ENCODE measurements at places on chromosomes 5 and 9.

DNA sequence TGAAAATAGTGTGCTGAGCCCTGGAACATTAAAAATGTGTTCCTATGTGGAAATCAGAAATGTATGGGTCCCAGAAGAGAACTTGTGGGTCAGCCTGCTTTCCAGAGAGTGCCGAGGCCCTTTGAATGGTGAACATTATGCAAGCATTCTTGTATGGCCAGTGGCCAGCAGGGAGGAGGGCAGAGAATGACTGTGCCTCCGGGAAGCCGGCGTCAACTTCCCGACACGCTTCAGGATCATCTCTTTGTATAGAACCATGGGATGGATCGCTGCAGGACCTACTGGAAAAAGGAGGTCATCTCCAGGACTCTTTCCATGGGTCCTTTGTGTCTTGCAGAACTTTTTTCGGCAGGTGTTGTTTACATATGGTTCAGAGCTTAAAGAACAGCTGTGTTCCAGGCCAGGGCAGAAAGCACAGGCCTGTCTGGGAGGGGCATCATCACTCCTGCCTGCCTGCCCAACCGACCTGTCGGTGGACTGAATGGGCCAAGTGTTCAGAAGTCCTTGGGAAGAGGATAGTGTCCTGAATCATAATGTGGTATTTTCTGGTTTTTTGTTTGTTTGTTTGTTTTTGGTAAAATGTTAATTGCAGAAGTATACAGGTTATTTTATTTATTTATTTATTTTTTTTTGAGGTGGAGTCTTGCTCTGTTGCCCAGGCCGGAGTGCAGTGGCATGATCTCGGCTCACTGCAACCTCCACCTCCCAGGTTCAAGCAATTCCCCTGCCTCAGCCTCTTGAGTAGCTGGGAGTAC lies 9.0 kb downstream of the PRRC2B start:
- no peak for DNase-seq

DNA sequence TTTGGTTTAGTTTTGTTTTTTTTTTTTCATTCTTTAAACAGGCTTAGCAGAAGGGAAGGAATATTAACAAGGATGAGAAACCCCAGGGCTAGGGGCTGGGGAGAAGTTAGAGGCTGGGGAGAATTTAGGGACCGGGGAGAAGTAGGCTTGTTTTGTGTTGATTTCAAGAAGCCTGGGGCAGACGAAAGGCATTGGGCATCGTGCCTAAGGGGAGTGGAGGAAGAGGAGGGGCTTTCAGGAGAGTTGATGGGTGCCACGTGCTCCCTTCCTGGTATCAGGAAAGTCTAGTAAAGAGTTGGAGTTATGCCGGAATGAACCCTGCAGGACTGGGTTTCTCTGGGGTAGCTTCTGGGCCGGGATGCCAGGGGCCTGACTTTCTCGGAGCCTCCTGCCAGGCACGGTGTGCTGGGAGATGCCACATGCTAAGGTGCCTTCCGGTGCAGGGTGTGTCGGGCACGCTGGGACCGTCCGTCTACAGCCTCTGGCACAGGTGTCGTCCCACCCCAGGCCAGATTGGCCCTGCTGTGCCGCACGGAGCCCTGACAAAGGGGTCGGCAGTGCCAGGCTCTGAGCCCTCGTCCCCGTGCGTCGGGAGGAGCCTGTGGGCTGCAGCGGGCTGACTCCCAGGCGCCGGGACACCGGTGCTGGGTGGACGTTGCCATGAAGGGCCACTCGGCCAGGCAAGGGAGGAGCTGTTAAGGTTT lies 159.9 kb downstream of the OLFM1 start:
- no peak for DNase-seq

DNA sequence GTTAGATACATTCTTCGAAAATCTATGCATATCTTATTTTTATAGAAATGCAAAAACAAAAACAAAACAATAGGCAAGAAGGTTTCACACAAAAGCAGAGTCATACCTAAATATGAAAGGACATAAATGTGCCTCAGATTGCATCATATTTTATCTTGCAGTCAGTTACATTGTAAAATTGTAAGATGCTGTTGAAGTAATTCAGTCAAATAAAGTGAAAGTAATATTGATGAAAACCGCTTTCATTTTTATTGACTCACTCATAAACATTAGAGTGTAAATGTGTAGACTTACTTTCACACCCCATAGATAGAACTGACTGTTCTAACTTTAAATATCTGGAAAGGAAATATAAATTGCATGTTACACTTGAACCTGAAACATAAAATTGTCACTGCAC lies 931.5 kb upstream of the NUDT12 start:
- no peak for DNase-seq

- DNase-seq, result no peak
These were observed 123.1 kb upstream of the ANKRD55 start for GRCh38 chr5:56356121-56356835.

- DNase-seq, result peak; percentile 97
These were observed 22.2 kb downstream of the SHB start for GRCh38 chr9:38046661-38047300.

GRCh38 chr5:147310059-147310704 lies 75.4 kb downstream of the STK32A start:
- peak; percentile 19 for DNase-seq

DNA sequence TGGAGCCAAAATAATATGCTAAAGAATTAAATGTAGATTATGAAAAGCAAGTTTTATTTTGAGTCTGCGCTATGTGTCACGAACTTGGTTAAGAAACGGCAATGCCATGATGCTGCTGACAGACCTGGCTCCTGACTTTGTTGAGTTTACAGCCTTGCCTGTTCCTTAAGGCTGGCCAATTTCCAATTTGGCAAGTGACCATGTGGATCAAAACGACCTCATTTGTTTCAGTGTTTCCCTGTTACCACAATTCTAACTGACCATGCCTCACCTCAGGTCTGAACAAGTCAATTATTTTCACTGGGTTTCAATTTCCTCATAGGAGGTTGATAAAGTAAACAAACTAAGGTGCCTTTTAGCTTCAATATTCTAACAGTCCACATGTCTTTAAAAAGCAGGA lies 461.4 kb downstream of the ZNF608 start:
- peak; percentile 60 for DNase-seq

DNA sequence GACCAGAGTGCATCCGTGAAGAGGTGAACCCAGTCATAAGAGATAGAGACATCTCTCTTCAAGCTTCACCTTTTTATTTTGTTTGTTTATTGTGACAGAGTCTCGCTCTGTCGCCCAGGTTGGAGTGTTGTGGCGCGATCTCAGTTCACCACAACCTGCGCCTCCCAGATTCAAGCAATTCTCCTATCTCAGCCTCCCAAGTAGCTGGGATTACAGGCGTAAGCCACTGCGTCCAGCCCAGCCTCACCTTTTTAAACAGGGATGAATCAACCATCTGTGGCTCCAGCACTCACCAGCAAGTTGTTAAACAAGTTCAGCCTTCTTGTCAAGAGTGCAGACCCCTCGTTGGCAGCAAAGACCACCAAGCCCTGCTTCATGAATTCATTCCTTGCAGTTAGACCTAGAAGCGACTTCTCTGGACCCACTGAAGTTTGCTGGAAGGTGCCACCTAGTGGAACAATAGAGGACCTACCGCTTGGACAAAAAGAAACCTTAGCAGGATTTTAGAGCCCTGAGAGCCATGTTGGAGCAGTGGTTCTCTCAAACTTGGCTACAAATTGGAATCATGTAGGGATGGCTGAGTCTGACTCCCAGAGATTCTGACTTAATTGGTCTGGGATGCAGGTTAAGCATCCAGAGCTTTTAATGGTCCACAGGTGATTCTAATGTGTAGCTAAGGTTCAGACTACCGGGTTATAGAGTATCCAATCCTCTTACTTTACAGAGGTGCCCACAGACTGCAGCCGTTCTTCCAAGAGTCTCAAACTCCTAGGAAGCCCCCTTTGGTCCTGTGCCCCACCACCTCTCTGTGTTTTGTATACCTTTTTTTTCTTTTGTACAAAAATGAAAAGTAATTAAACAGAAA lies 10.5 kb upstream of the GALNT10 start:
- peak; percentile 85 for DNase-seq

- peak; percentile 51 for DNase-seq
These were observed 104.9 kb upstream of the RUSC2 start for GRCh38 chr9:35385042-35385441.

GRCh38 chr5:75584641-75585040 lies 26.6 kb upstream of the ANKDD1B start:
- peak; percentile 26 for DNase-seq

DNA sequence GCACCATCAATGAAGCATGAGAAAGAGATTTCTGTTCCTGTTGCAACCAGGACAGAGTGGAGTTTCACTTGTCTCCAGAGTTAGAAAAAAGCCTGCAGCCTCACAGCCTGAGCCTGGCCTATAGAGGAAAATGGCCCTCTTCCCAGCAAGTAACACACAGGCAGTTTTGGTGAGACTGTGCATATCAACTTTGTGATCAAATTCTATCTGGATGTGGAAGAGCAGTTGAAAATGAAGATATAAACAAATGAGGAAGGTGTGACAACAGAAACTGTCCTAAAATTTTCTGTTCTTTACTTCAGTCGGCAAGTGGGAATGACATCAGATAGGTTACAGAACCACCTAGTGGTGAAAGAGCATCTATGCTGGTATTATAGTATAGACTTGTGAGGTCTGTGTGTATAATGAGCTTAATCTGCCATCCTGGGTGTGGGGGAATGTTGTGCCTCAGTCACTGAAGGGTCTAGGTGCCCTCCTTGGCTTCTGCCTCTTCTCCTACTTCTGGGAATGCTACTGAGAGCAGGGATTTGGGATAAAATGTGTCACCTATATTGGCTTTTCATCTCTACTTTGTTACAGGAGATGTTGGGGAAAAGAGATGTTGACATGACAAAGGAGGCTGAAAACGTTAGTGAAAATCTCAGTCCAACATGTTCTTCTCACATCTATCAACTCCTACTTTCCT lies 28.2 kb downstream of the YIPF5 start:
- peak; percentile 79 for DNase-seq

GRCh38 chr9:107632661-107633060 lies 143.1 kb upstream of the KLF4 start:
- DNase-seq, result no peak

DNA sequence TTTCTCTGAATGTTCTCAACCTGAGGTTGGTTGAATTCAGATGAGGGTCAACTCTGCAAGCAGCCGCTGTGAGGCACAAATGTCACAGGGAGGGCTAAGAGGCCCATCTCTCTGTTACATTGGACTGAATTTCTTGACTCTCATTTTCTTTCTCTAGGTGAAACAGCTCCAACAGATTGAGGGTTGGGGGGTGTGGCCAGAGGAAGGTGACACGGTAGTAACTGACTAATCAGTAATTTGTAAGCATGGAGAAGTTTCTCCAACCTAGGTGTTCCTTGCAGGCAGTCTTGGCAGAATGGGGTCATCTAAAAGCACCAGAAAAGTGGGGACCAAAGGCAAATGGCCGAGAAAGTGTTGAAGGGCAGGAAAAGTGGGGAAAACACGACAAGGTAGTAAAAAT lies 16.8 kb downstream of the CCT5 start:
- no peak for DNase-seq

DNA sequence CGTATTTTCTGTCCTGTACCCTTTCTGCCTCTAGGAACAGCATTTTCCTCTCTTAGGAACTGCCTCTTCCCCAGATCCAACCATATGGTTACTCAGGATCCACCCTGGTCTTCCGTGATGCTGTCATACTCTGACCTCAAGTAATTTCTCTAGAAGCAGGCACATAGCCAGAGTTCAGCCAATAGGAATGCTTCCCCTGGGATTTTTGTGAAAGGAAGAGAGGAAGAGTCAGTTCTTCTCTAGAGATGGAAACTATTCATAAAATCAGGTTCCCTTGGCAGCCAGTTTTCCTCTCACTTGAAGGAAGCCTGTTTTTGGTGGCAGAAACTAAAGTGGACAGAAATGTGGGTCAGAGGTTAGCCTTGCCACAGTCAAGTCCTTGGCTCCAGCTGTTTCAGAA lies 400.1 kb upstream of the PCSK5 start:
- no peak for DNase-seq

- no peak for DNase-seq
These were observed 331.8 kb downstream of the NDUFS4 start for GRCh38 chr5:53892224-53892623.

GRCh38 chr5:170056561-170057267 lies 49.0 kb upstream of the FOXI1 start:
- DNase-seq, result peak; percentile 24

DNA sequence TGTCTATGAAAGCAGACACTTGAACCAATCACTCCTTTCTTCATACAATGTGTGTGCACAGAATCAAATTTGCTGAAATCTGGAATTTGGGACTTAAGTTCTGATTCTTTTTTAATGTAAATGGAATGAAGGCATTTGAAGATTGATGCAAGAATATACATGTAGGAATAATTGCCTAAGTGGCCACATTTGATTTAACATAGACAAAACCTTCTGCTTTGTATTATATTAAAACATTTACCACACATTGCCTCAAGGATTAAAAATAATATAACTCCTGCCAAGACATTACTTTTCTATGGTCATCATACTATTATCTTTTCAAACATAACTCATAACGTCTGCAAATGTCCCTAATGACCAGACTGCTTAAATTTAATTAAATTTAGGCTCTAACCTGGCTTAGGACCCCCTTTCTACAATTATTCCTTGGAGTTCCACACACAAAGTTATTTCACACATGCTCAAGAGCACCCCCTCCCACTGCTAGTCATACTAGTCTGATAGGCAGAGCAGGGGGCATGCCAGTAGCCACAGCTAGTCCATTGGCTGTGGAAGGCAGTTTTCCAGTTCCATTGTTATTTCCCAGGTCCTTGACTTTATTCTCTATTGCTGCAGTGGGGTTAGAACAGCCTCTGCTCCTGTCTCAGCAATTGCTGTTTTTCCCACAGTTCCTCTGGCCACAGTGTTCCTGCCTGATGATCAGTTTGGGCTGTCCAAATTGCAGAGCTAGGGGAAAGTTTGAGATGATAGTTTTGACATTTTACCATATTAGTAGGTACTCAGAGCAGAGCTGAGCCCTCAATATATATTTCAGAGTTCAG lies 360.6 kb upstream of the GRAMD2B start:
- DNase-seq, result no peak

DNA sequence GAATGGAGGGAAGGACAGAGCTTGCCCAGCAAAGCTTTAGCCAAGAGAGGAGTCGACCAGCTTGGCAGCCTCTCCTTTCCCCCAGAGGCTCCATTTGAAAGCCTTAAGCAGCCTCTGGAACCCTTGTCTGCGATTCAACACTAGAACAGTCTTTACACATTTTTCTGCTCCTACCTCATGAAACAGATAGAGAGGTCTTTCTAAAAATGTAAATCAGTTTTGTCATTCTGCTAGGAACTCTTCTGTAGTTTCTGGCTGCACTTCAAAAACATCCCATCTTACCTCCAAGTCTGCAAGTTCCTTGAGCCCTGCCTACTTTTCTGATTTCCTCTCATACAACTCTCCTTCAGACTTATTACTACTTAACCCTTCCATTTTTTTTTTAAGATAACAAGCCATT lies 70.1 kb downstream of the PDE4D start:
- no peak for DNase-seq

DNA sequence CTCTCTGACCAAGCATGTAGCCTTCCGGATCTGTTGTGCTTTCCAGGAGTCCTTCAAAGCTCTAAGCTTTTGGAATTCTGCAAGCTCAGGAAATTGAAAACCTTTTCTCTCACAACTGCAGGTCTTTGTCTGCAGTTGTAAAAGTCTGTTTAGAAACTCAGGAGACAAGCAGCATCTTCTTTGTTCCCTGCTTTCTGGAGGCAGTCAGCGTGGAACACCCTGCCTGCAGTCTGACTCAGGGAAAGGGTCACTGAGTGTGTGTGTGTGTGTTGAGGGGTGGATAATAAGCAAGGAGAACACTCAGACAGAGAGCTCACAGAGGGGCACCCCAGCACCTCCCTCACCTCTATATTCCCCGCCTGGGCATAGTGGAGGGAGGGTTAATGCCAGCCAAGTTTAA lies 29.1 kb downstream of the KCNIP1 start:
- no peak for DNase-seq

GRCh38 chr5:60820593-60821487 lies 23.2 kb downstream of the ELOVL7 start:
- no peak for DNase-seq

- no peak for DNase-seq
These were observed 38.0 kb downstream of the CAMK4 start for GRCh38 chr5:111262153-111262552.

Measured in T47D (cell line).